A549 treated with ZK216348 at 1 μM for 4 hours (cell line): ENCODE measurements at places on chromosomes 3 and 15. TPM values are rescaled to one million over a fixed set of nuclear protein-coding genes. Genes with fewer than 3 reads are reported as not detected.

The TRPM1 gene
- not detected in 5 replicates for total RNA-seq

The SETD2 gene
- total RNA-seq, result 18.1 to 24.9 TPM (median 19.8 TPM) in 5 replicates

The PLSCR2 gene
- not detected in 5 replicates for total RNA-seq

The TBC1D2B gene
- 11.0 to 18.2 TPM (median 15.5 TPM) in 5 replicates for total RNA-seq

The ATP13A5 gene
- not detected in 5 replicates for total RNA-seq

The GNAT1 gene
- total RNA-seq, result 0.07 TPM in 1 of 5 replicates, not detected in the others

The MYLK gene
- total RNA-seq, result 14.2 to 20.7 TPM (median 15.1 TPM) in 5 replicates

The PARP15 gene
- not detected in 5 replicates for total RNA-seq

The CFAP44 gene
- total RNA-seq, result 0.93 to 2.8 TPM (median 1.7 TPM) in 5 replicates

The CFAP92 gene
- total RNA-seq, result 0.11 TPM in 1 of 5 replicates, not detected in the others
